ENCODE measurements at places on chromosomes 2 and 18.

- DNase-seq: no peak
These were observed 208.4 kb downstream of the RAD51AP2 start for GRCh38 chr2:17309741-17310339.

DNA sequence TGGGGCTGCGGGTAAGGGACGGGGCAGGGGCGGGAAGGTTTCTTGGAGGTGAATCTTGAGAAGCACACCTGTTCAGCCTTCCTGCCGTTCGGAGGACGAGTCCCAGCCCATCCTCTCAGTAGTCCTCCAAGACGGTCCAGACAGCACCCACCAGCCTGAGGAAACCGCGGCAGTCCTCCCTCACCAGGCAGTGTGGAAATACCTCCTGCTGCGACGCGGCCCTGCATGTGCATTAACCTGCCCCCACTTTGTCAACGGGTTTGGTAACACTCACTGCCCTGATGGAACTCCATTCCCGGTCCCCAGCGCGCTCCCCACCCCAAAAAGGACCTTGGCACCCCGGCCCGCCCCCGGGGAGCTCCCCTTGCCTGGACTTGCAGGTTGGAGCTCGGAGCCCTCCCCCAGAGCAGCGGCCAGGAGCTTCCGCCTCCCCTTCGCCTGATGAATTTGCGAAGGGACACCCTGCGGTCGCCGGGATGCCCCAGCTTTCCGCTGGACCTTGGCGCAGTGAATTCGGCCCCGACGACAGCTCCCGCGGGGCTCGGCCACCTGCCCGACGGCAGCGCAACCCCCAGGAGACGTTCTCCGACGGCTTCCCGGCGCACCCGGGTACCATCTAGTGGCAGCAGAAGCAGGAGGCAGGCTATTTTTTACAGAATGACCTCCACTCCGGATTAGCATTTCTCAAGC is 31.5 kb downstream of the ACVR1C start:
- no peak for DNase-seq

- DNase-seq: no peak
These were observed 261.1 kb downstream of the CNTNAP5 start for GRCh38 chr2:124286089-124286783.

DNA sequence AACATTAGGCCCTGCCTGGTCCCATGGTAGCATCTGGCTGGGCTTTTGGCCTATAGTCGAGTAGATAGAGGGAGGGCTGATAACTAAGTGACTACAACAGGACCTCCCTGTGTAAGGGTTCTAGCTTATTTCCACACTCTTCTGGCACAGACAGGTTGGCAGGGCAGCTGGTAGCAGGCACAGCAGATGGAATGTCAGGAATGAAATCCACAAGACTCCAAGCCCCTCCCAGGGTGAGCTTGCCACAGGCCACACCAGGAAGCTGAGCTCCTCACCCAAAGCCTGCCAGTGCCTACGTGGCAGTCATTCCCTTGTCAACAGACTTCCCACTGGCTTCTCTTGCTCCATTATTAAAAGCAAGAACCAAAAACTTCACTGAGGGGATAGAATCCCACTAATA is 20.7 kb upstream of the C1QL2 start:
- no peak for DNase-seq

GRCh38 chr2:65487404-65487803 is 55.0 kb upstream of the SPRED2 start:
- DNase-seq: no peak

- DNase-seq: no peak
These were observed 959.4 kb upstream of the GYPC start for GRCh38 chr2:125696560-125696959.

DNA sequence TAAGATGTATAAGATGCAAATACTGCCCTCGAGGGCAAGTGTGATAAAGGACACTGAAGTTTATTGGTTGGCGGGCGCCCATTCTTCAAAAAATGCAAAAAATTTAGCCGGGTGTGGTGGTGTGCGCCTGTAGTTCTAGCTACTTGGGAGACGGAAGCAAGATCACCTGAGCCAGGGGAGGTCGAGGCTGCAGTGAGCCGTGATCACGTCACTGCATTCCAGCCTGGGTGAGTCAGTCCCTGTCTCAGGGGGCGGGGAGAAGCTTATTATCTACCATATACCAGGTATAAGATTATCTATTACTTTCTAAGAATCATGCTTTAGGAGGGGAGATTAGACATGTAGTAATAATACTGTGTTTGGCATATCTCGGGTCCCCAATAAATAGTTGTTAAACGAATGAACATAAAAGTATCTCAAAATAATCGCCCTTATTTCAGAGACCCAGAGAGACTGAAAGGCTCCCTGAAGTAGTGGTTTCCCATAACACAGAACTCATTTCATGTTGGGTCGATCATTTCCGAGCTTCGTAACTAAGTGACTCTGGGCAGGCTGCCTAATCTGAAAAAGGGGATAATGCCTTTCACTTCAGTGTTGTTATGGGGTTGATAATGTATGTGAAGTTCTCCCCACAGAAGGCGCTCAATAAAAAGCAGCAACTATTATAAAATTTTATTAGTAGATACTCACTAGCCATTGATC is 1.2 kb upstream of the SELENOI start:
- DNase-seq: no peak

Measured in stimulated activated CD8-positive, alpha-beta memory T cell treated with anti-CD3 and anti-CD28 coated beads, Interleukin-7, amount 100 ng/mL, for 24 hours (primary cell).